ENCODE measurements at places on chromosomes 4 and X. TPM values are rescaled to one million over a fixed set of nuclear protein-coding genes. Genes with fewer than 3 reads are reported as not detected.

MAGIX gene
- total RNA-seq, result 1.8 TPM

SSX4 gene
- total RNA-seq, result not detected

ARX gene
- total RNA-seq, result not detected

F8A2 gene
- not detected for total RNA-seq

IRS4 gene
- total RNA-seq, result not detected

MAGED1 gene
- 257 TPM for total RNA-seq

SPANXC gene
- total RNA-seq, result not detected

CDX4 gene
- total RNA-seq, result not detected

AFM gene
- not detected for total RNA-seq

CTAG2 gene
- 0.88 TPM for total RNA-seq

RAB33A gene
- 6.2 TPM for total RNA-seq

MAGEA2B gene
- not detected for total RNA-seq

HSFX1 gene
- 0.59 TPM for total RNA-seq

PPP2R3B gene
- 13.4 TPM for total RNA-seq

CXCL1 gene
- 4.7 TPM for total RNA-seq

AGTR2 gene
- total RNA-seq, result not detected

CCDC120 gene
- total RNA-seq, result 1.2 TPM

SYP gene
- 0.29 TPM for total RNA-seq

GPR101 gene
- not detected for total RNA-seq
